Parietal lobe (tissue), 2 donors: ENCODE measurements at places on chromosomes 2 and 18. TPM values are rescaled to one million over a fixed set of nuclear protein-coding genes. Genes with fewer than 3 reads are reported as not detected.

The GTF3C2 gene
- 56.7 TPM for total RNA-seq

The NGEF gene
- 33.5 TPM for total RNA-seq

The DSG4 gene
- total RNA-seq = not detected

The ZNF514 gene
- total RNA-seq = 57.6 TPM

The RAX gene
- total RNA-seq = not detected

The USP14 gene
- 46.0 TPM for total RNA-seq

The UGT1A5 gene
- total RNA-seq = not detected

The SERPINB7 gene
- not detected for total RNA-seq

The TLX2 gene
- total RNA-seq = not detected
